Jurkat, Clone E6-1 (cell line): ENCODE measurements at places on chromosomes 2 and 18.

DNA sequence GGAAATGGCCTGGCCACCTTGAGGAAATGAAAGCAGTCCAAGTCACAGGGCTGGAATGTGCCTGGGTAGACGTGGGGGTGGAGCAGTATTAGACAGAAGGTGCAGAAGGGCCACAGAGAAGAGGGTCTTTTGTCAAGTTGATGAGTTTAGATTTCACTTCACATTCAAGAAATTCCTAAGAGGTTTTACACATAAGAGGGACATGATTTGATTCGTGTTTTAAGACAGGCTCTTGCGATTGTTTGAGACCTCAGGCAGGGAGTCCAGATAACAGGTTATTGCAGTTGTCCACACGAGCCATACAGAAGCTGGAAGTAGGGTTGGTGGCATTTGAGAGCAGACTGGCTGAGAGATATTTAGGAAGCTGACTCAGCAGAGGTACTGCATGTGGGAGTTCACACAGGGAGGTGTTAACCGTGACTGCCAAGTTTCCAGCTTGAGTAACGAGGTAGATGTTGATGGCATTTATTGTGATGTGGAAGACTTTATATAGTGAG lies 64.6 kb downstream of the NEB start:
- no peak for DNase-seq

DNA sequence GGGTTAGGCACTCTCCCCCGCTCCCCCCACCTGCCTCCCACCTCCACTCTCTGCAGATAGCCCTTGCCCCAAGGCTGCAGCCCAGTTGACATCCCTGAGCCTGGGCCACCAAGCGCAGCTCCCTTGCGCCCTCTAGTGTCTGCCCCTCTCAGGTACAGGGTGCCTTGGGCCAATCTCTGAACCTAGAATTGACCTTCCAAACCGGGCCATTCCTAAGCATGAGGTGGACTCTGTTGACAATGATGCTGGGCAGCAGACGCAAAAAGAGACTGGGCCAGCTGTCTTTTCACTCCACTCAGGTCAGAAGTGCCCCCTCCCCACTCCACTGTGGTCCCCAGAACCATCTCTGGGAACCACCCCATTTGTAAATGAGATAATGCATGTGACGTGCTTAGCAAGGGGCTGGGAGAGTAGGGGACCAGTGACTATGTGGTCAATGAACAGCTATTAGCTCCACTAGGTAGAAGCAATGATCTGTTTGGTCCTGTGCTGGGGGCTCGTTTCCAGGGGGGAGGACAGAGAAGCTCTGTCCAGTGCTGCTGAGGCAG lies 43.3 kb upstream of the PLB1 start:
- peak; percentile 17 for DNase-seq

DNA sequence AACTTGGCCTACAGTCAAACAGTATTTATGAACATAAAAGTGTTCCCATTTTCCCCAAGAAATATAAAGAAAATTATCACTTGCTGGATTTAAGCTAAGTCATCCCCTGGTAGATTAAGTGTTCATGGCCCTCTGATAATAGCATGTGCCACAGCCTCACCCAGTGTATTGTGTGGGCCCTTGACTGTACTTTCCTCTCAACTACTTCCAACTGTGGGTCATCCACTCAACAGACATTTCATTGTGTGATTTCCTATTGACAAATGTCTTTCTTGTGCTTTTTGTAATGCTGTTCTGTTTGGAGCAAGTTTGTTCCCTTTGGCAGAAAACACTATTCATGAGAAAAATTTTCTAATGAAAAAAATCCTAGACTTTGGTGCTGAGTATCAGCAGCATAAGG lies 48.4 kb upstream of the TMEM17 start:
- DNase-seq: no peak

GRCh38 chr2:237478979-237479378 lies 8.1 kb upstream of the MLPH start:
- no peak for DNase-seq

DNA sequence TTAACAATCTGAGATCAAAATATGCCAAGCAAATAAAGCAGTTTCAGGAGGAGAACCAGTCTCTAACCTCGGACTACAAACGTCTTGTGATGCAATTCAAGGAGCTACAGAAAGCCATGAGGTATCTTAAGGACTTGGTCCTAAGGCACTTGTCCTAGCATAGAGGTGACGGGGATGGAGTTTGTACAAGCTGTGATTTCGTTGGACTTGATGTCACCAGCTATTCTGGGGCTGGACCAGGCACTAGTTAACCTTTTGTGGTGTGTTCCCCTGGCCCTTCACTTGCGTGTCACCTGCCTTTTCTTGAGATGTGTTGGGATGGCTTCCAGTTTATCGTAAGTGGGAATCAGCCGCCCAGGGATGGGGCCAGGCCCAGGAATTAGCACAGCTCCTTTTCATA lies 33.7 kb downstream of the OTOF start:
- DNase-seq: no peak

DNA sequence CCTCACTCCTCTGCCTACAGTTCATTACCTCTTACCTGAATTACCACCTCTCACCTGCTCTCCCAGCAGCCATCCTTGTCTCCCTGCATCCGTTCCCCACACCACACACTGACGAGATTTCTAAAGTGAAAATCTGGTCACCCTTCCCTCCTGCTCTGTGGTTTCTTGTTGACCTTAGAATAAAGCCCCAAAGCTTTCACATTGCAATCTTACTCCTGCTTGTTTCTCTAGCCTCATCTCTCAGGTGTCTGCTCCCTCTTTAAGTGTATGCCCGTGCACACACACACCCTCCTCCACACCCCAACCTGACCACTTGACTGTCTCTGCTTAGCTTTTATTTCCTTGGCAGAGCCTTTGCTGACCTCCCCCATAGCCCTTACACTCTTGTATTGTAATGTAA lies 122.0 kb upstream of the SKOR2 start:
- DNase-seq: no peak

GRCh38 chr18:62105376-62105775 lies 81.5 kb downstream of the PIGN start:
- no peak for DNase-seq

GRCh38 chr2:178990533-178991241 lies 59.2 kb downstream of the CCDC141 start:
- no peak for DNase-seq

GRCh38 chr18:32093102-32093511 lies 1.4 kb downstream of the RNF138 start:
- no peak for DNase-seq

- DNase-seq: no peak
These were observed 4.4 kb downstream of the ONECUT2 start for GRCh38 chr18:57439609-57439968.

GRCh38 chr2:120783371-120783791 lies 47.7 kb downstream of the GLI2 start:
- DNase-seq: peak; percentile 41

DNA sequence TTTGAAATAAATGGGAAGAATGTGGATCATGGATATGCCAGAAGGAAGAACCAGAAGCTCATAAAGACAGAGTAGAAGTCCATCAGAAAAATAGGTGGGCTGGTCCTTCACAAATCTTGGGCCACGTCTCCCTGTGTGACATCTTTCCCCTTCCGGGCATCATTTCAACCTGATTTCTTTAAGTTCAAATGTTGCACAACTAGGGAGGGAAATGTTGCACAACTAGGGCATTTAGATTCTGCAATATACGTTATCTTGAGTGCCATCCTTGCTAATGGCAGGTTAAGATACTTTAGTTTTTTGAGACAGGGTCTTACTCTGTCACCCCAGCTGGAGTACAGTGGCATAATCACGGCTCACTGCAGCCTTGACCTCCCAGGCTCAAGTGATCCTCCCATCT lies 129.6 kb downstream of the CERS6 start:
- no peak for DNase-seq

- DNase-seq: no peak
These were observed 89.7 kb upstream of the ST6GAL2 start for GRCh38 chr2:106975641-106976040.

- DNase-seq: no peak
These were observed 14.1 kb downstream of the GLI2 start for GRCh38 chr2:120749506-120750431.

GRCh38 chr2:44197816-44198215 lies 29.1 kb downstream of the PPM1B start:
- DNase-seq: no peak

- DNase-seq: no peak
These were observed at the start of gene MTA3 for GRCh38 chr2:42568401-42569115. MTA3 (plus strand) TSS chr2:42568632; CDS start chr2:42568746, 114 bp downstream.

DNA sequence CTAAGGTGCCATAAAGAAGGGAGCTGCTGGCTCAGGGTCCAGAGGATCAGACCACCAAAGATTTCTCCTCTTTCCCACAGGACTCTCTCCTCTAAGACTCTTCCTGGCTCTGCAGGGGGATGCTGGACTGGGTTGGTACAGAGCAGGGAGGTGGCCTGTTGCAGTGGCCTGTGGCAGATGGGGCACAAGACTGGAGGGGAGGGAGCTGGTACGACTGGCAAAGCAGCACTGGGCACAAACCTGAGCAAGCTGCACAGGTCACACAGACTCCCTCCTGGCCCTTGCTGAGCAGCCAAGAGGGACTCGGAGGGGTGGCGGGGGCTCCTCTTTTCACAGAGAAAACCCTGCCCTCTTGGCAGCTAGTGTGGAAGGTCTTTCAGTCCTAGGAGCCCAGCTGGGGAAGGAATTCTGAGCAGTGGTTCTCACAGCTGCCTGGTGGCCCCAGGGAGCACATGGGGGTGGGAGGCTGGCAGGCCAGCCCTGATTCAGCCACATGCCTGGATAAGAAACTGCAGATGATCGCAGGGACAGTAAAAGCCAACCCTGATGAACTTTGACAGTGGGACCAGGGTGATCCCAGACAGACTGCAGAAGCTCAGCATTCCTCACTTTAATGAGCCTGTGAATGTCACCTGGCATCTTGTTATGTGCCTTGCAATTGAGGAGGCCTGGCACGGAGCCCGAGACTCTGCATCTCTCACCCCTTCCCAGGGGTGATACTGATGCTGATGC lies 32.5 kb upstream of the ACAA2 start:
- no peak for DNase-seq

- no peak for DNase-seq
These were observed 484.2 kb upstream of the NRP2 start for GRCh38 chr2:205198140-205198525.

DNA sequence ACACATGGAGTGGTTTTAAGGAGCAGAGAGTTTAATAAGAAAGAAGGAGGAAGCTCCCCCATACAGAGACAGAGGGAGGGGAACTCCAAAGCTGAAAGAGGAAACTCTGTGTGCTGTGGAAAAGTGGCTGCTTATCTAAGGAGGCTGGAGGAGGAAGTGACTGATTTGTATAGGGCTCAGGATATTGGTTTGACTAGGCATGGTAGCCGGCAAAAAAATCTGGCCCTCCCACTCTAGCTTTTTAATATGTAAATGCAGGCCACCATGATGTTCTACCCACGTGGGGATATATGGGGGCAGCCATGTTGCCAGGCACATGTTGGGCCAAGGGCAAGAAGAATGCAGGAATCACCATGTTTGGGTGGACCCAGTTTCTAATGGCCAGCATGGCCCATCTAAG lies 64.3 kb downstream of the HNMT start:
- no peak for DNase-seq

DNA sequence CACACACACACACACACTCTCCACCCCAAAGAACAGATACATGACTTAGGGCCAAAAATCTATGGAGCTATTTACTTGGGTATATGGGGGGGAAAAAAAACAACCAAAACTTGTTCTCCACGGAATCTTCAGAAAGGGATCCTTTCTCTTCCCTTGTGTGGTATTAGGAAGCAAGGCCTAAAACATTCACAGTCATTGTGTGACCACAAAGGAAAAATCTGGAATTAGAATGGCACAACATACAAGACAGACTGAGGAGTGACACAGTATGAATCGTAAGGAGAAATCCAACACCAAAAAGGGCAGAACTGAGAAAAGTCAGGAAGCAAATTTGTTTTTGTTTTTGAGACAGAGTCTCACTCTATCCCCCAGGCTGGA lies 70.3 kb downstream of the ASXL2 start:
- DNase-seq: no peak

- DNase-seq: no peak
These were observed 92.9 kb downstream of the ZEB2 start for GRCh38 chr2:144426981-144427479.

GRCh38 chr2:167581961-167582574 lies 665.3 kb downstream of the STK39 start:
- DNase-seq: no peak

DNA sequence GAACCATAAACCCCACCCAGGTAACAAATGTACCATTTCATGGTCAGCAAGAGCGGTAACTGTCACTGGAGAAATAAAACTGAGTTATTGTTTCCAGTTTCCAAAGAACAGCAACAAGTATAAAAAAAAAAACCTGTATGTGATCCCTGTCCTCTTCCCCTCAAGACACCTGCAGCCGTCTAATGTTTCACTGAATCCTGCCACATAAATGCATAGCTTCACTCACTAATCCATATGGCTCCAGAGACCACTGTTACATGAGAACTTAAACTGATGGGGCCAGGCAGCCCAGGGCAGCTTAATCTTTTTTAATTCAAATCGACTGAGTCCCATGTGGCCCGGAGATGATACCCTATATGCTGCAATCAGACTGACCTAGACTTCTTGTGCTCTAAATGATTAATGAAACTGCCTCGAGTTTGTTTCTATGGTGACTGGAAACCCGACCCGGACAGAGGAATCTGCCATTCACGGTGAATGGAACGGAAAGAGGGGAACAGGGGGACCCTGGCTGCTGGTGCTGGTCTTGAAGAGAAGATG lies 60.9 kb upstream of the SIX2 start:
- DNase-seq: no peak

DNA sequence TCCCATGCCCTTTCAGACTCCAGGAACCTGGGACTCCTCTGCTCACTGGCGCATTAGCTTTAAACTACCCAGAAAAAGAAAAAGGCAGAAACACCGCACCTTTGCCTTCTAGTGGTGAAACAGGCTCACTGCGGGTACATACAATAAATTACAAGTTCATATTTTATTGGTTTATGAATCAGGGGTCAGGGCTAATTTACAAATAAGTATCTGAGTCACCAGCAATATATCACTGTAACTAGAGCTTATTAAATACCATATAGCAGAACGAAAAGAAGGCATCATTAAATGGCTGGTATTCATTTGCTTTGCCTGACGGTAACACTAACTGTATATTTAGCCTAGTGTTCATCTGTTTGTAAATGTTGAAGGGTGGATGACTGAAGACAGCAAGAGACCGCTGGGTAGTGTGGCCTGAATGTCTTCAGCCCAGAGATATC lies 26.9 kb upstream of the DTNB start:
- DNase-seq: peak; percentile 22

DNA sequence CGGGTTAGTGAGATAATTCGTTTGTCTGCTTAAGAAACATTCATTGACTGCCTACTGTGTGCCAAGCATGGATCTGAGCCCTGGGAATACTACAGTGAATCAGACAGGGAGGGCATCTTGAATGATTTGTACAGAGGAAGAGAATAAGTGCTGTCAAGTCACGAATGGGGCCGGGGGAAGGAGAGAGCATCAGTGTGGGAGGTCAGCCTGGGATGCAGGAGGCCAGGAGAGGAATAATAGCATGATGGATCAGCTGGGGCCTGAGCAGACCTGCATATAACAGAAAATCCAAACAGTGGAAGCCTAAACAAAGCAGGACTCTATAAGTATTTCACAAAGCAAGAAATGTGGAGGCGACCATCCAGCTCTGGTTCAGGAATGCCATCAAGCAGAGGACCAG lies 55.4 kb upstream of the PAX8 start:
- DNase-seq: no peak

- DNase-seq: no peak
These were observed at the start of gene KCNS3 for GRCh38 chr2:17878281-17879136. KCNS3 (plus strand) TSS chr2:17878667; CDS start chr2:17931009, 52,342 bp downstream.

GRCh38 chr2:222939979-222940378 lies 79.1 kb downstream of the ACSL3 start:
- DNase-seq: no peak
